ENCODE measurements at places on chromosomes 16 and 17.

GRCh38 chr17:45020354-45021138, 30.9 kb downstream of the DCAKD start:
- no peak for DNase-seq

- no peak for DNase-seq
These were observed 10.0 kb upstream of the MPRIP start for GRCh38 chr17:17032131-17032692.

DNA sequence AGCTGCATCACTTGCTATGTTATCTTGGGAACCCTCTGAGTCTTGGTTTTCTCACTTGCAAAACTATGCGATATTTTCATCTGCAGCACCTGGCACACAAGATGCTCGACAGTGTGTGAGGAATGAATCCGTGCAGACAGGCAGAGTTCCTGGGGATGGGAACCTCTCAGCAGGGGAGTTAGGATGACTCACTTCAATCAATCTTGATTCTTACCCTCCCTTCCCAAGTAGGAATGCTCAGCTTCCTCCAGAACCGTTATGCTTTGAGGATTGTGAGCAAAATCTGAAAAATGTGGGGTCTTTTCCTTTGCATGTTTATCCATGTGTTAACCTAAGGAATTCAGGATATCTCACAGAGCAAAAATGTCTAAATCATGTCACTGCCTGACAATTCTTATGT, 68.9 kb upstream of the HNF1B start:
- no peak for DNase-seq

DNA sequence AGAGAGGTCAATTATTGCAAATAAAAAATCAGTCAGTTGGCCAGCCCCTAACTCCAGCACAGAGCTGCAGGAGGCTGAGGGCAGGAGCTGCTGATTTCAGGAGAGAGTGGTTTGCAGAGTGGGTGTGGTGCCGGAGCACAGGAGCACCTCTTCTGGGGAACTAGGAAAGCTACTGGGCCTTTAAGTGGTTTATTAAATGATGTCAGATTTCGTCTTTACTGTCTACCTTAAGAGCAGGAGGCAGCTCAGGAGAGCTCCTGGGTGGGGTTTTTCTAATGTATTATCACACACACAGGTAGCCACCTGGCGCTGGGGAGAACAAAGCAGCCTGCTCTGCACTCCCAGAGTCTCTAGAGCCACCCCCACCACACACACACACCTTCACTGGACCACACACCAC, 11.5 kb upstream of the HAS3 start:
- no peak for DNase-seq

DNA sequence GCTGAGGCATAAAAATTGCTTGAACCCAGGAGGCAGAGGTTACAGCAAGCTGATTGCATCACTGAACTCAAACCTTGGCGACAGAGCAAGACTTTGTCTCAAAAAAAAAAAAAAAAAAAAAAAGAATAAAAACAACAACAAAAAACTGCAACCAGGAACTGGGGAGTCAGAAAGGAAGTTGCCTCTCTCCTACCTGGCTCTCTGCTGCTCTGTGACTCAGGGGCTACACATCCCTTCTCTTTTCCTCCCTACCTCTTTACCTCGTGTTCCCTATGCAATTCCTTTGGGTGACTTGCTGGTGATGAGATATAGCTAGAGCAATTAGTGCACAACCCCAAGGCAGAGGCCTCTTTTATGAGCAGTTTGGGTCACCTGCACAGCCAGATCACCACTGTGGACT, 95.9 kb downstream of the ABCC1 start:
- no peak for DNase-seq

GRCh38 chr16:18801145-18801972, at the start of gene ARL6IP1:
Gene ARL6IP1, minus strand, starts transcription at chr16:18801549. Its CDS starts 83 bp downstream, at chr16:18801466.
- DNase-seq = peak; percentile 97

GRCh38 chr17:27907976-27908558, 14.9 kb upstream of the LYRM9 start:
- no peak for DNase-seq

GRCh38 chr16:1486551-1487390, 2.0 kb downstream of the PTX4 start:
- DNase-seq = no peak

DNA sequence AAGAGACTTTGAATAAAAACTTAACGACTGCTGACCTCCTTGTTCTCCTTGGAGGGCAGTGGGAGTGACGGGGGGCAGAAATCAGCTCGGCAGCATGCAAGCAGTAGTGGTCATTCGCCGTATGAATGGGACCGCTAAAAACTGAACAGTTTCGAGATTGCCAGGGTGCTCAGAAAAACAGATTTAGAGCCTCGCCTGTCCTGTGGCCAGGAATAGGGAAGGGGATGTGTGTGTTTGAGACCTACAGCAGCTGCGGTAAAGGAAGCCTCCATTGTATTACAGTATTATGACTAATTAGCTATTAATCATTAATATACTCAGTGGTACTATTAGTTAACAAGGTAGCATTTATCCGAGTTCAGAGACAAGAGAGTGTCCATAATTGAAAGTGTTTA, 670 bp upstream of the ZNF652 start:
- DNase-seq = no peak

DNA sequence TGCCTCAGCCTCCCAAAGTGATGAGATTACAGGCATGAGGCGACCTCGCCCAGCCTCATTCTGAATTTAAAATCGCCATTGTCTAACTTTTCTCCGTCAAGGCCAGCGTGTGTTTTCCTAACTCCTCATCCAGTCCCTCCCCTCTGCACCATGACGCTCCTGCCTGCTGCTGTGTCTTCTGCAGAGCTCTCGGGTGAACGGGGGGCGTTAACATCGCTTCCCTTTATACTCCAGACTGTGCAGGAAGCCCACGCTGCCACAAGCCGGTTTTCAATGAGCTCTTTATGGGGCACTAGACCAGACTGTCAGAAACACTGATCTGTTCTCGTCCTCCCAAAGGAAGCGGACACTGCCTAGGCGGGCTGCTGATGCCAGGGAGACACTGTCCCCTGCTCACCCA, 13.2 kb downstream of the AANAT start:
- DNase-seq = no peak

- no peak for DNase-seq
These were observed 24.8 kb upstream of the PIK3R6 start for GRCh38 chr17:8892338-8892690.

DNA sequence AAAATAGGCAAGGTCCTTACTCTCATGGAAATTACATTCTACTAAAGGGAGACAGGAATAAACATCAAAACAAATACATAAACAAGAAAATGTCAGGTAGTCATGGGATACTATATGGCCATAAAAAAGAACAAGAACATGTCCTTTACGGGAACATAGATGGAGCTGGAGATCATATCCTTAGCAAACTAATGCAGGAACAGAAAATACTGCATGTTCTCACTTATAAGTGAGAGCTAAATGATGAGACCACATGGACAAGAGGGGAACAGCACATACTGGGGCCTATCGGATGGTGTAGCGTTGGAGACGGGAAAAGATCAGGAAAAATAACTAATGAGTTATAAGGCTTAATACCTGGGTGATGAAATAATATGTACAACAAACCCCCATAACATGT, 69.1 kb downstream of the BRIP1 start:
- DNase-seq = no peak

DNA sequence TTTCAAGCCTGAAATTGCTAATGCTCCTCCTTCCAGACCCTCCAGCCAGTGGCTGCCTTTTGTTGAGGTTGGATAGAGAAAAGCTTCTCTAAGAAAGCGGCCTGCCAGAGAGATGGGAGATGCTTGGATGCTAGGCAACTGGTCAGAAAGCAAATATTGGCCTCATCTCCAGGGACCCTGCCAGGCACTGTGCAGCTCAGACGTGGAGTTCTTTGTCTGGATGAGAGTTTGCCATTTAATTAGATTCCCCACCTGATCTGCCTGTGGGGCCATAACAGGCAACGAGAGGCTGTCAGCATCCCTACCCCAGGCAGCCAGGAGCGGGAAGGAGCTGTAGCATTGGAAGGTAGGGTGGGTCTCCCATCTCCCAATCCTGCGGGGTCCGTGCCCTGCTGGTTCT, 52.7 kb downstream of the ASIC2 start:
- DNase-seq = no peak

DNA sequence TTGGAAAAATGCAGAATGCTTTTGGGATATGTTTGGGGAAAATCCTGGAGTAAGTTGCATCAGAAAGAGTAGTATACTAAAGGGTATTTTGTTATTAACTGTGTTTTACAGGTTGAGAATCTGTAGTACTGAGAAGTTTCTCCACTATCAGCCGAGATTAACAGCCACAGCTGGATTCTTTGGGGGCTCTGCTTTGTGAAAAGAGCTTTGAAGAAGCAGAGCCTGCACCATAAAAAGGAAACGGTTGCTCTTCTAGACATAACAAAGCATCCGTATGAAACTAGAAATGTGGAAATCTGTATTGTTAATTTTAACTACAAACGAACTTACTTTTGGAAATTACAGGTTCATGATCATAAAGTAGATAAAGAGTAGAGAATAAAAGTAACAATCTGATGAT, 5.3 kb downstream of the NLK start:
- DNase-seq = no peak

DNA sequence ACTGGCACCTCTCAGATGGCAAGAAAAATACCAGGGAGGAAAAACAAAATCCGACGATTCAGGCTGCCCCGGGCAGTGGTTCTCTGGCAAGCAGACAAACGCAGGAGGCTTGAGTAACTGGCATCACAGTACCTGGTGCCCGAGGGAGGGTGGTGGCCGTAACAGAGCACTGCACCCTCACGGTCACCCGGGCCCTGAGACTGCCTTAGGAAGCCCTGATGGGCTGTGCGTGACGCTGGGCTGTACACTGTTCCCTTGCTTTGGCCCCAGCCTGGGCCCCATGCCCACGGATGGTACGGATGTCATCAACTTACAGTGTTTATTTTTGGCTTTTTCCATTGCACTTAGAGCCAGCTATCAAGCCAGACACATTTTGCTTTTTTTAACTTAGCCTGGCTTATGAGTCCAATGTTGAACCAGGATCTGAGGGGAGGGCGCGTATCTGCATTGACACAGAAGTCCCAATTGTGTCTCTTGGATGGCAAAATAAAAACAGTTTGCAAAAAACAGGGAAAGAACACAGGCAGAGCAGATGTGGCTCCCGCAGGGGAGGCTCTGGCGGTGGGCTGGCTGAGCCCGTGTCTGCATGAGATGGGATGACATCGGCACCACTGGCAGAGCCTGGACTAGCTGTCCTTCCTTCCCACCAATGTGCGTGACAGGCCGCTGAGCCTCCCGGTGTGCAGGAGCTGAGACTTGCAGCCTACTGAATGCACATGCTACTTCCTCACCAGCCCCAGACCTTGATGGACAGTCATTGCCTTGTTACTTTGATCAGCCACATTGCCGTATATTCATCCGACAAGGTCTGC, 287.7 kb downstream of the FOXL1 start:
- DNase-seq = no peak

GRCh38 chr17:3004925-3005324, 58.5 kb downstream of the OR1D5 start:
- DNase-seq = no peak

DNA sequence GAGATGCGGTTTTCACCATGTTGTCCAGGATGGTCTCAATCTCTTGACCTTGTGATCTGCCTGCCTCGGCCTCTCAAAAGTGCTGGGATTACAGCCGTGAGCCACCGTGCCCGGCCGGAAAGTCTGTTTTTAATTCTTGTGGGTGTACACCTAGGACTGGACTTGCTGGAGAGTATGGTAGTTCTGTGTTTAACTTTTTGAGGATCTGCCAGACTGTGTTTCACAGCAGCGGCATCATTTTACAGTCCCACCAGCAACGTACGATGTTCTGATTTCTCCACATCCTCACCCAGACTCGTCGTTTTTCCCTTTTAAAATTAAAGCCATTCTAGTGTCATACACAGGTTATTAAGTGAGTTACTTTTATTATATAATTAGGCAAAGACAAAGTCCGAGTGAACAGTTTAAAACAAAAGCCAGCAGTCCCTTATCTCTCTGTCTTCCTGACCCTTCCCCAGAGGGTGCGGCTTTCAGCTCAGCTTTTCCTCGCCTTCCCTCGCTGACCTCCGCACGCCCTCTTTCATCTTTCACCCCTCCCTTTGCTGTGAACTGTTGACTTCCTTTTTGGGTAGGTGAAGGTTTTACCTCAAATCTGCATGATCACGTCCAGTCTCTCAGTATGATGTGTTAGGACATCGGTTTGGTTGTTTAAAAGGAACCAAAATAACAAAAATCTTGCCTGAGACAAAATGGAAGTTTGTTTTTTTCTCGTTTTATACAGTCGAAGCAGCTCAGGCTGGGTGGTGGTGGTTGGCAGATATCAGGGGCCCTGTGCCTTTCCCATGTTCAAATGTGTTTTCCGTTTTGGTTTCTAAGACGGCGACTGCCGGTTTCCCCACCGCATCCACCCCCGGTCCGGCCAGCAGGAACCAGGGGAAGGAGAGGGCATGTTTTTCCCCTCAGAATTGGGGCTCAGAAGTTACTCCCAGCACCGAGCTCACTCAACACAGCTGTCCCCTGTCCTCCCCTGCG, 18.0 kb downstream of the FAM234A start:
- no peak for DNase-seq

DNA sequence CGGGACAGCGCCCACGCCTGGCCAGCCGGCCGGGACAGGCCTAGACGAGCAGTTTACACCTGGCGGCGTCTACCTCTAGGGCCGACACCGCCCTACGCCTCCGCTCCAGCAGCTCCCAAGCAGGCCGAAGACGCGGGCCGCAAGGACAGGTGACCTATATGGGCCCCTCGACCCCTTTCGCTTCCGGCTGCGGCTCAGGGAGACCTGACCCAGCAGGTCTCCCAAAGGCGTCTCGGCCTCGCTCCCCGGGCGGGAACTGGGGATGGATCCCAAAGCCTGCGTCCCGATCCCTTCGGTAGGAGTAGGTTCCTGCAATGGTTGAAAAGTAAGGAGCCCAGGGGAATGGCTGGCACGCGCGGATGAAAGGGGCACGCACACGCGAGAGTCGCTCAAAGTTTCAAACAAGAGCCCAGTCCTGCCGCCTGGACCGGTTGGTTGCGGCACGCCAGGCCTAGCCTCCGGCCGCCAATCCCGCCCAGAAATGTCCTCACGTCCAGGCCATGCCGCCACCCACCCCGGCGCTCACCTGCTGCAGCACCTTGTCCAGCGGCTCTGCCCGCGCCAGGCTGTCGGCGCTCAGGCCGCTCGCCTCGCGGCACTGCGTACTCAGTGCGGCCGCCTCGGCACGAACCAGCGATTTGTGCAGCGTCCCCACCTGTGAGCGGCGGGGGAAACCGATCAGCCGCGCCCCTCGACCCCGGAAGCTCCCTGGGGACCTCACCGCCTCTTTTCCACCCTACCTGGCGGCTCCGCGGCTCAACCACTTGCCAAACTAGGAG, 630 bp downstream of the ESRP2 start:
- DNase-seq = no peak

GRCh38 chr16:6114691-6115090, 1017.1 kb upstream of the EEF2KMT start:
- DNase-seq = no peak

GRCh38 chr17:55710410-55710809, 12.3 kb downstream of the TMEM100 start:
- DNase-seq = no peak

- DNase-seq = no peak
These were observed 19.1 kb downstream of the NGFR start for GRCh38 chr17:49514071-49514721.

- no peak for DNase-seq
These were observed 731.8 kb downstream of the CDH11 start for GRCh38 chr16:64390102-64390501.

GRCh38 chr16:30521476-30521872, 4.9 kb downstream of the ZNF768 start:
- no peak for DNase-seq
